SK-N-MC (cell line): ENCODE measurements at places on chromosomes 13 and 19.

GRCh38 chr19:15374796-15375440 is 4.7 kb downstream of the AKAP8 start:
- no peak for DNase-seq

DNA sequence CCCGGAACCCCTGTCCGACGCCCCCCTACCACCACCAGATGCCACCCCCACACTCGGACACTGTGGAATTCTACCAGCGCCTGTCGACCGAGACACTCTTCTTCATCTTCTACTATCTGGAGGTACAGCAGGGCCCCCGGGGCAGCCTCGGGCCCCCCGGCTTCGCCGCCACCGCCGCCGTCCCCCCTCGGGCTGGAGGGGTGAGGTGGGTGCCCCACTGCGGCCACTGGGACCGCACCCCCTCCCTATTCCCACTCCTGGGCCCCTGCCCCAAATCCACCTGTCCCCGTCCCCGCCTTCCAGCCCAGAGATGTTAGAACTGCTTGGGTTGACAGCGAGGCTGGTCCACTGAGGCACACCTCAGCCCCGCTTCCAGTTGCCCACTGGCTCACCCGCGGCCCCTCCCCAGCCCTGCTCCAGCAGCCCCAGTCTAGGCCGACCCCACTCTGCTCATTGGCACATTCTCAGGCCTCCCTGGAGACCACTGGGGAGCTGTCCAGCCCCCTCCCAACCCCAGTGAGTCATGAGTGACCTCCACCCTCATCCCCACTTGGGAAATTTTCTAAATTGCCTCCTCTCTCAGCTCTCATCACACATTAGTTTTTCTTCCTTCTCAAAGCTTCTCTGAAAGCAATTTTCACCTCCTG is 6.5 kb downstream of the LENG1 start:
- no peak for DNase-seq

DNA sequence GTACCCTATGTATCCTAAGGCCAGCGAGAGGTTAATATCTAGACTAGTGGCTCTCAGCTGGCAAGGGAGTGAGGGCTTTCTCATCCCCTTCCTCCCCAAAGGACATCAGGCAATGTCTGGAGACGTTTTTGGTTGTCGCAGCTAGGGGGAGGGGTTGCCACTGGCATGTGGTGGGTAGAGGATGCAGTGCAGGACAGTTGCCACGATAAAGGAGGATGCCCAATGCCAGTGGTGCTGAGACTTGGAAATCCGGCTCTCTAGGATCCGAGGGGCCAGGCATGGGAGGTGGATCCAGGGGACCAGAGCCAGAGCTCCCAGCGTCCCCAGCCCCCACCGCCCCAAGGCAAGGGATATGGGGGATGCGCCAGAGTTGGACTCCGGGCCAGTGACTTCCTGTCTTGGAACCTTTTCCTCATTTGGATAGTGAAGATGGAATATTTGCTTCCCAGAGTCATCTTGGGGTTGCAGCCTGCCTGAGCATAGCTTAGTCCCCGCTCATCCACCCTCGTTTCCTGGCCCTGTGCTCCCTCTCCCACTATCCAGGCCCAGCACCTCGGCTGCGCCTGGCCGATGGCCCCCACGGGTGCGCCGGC is 4.9 kb downstream of the SSC5D start:
- DNase-seq: no peak

- no peak for DNase-seq
These were observed 15.4 kb downstream of the RELB start for GRCh38 chr19:45016388-45017314.

- no peak for DNase-seq
These were observed 163.9 kb downstream of the TEX29 start for GRCh38 chr13:111484141-111484925.

DNA sequence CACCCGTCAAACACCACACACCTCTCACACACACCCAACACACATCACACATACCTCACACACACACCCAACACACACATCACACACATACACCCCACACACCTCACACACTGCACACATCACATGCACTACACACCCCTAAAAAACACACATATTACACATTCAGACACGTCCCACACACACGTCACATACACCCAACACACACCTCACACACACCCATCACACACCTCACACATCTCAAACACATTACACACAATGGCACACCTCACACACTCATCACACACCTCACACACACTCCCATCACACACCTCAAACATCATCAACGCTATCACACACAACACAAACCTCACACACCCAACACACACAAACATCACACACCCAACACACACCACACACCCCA is 133.1 kb downstream of the CRYL1 start:
- DNase-seq: no peak

DNA sequence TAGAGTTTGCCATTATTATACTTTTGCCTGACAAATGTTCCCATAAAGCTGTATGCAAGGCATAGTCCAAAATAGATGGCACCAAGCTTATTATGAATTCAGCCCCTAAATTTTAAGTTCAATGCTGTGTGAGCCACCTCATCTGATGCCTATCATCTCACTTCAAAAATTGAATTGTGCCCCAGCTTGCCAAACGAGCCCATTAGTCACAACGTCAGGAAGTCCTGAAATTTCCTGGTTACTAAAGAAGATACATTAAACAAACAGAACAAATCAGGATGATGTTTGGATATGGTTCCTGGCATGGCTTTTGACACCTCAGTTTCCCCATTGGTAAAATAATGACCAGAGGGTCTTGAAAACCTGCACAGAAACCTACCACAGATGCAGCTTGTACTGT is 147.5 kb upstream of the SOX21 start:
- DNase-seq: no peak

DNA sequence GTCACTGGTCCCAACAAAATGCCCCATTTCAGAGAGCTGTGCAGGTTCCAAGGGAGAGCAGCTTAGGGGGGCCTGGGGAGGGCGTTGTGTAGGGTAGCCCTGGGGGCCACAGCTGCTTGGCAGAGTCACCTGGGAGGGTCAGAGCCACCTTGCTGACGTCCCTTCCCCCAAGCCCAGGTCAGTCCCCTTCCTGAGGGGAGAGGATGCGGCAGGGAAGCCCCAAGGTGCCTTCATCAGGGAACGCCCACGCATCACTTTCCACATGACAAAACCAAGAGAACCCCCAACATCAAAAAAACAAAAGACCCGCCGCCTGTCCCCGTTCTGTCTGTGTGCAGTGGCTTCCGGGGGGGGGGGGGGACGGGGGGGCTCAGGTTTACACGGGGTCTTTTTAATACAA is 5.3 kb upstream of the UQCR11 start:
- no peak for DNase-seq

DNA sequence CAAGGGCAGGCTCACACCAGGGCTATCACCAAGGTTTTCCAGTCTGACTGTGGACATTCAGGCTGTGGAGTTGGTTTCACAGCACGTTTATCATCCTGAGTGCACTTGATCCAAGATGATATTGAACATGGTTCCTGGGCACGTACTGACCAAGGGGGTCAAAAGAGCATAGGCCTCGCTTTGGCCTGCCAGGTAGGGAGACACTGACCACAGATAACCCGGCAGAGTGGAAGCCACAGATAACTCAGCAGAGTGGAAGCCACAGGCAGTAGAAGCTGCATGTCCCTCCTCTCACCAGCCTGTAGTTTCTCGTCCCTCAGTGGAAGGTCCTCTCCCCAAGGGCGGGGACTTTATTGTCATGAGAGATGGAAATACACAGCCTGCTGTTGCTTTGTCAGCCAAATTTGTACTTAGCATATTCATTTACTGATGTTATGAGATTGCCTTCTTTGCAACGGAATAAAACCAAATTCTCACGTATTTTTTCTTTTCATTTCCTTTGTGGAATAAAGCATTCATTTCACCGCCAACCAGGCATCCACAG is 8.8 kb upstream of the KRTDAP start:
- DNase-seq: no peak

- no peak for DNase-seq
These were observed 13.5 kb upstream of the PLA2G4C start for GRCh38 chr19:48123907-48124651.

DNA sequence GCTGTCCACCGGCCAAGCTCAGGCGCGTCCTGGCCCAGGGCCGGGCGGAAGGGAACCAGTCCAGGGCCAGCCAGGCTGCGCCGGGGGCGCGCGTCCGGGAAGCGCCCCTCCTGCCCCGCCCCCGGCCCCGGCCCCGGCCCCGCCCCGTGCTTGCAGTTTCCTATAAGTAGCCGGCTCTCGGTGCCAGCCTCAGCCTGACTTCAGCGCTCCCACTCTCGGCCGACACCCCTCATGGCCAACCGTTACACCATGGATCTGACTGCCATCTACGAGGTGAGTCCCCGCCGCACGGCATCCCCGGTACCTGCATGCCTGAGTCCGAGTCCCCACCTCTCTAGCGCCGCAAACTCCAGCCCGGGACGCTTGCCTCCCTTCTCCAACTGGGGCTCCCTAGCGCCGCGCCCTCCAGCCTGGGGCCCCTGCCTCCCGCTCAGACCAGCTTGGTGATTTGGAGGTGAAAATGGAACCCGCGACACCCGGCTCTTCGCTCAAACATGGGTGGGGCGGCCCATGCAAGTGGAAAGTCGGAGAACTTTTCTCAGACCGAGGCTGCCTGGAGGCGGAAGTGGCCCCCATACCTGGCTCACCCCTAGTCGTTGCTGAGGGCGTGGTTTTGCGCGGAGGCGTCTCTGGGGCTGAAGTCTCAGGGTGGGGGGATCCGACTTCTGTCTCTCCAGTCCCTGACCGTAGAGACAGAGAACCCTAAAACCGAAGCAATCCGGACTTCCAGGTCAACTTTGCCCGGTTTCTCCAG is at the start of gene ZFP36:
ZFP36 (plus strand) TSS at position 192 of the 754 bp plus-strand sequence; CDS start at position 250, 58 bp downstream.
- no peak for DNase-seq

DNA sequence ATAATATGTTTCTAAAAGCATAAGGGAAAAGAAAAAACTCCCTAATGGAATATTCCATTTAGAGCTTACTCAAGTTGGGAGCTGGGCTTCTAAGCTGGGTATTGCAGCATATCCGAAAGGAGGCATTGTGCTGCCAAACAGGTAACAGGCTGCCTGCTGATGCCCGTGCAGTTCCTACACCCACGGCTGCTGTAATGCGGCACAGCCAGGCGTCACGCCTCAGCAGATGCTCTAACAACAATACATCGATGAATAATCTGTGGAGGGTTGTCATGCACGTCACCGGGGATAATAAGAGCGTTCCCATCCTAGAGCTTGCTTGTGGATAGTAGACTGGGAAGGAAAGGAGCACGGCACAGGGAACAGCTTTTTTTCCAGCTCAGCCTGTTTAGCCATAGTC is 1582.1 kb upstream of the SLC10A2 start:
- no peak for DNase-seq

DNA sequence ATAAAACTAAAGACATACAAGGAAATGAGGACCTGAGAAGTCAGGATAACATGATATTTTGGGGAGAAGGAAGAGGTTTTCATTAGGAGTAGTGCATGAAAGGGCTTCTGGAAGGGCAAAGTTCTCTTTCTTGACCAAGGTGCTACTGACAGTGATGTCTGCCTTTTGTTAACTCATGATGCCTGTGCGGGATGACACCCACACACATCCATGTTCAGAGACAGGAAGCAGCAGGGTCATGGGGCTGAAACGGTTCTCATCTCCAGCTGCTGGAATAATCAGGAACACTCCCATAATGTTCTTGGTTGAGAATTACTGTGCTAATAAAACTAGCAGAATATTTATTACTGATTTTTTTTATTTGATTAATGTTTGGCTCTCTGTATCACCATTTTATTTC is 29.1 kb downstream of the KCNC3 start:
- DNase-seq: no peak

DNA sequence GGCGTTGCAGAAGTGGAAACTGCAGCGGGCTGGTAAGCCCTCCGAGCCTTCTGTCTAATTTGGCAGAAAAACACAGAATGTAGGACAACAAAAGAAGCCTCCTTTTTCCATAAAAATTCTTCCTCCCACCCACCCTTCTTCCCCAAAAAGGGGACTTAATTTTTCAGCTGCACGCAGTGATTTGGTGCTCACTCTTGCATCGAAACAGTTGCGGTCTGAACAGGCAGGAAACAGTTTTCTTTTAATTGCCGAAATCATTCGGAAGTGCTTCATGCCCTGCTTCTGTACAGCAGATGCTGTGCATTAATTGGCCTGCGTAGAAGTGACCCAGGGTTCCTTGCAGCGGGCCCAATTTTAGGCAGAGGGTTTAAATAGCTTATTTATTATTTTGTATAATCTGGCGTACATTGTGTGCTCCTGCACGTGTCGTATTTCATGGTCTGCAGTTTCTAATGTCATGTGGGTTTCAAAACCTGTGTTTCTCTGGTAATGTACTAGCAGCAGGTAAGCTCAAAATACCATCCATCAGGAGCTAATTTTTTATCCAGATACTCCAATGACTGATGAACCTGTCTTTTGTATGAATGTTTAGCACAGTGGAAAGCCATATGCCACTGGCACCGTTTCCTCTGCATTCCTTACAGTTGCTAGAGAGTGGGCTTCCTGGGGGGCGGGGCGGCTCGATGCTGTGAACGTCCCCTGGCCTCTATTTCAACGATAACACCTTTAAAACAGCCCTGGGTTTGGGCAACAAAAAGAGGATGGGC is 66.6 kb downstream of the GGACT start:
- DNase-seq: no peak

GRCh38 chr13:103066781-103067345 is 646 bp upstream of the SLC10A2 start:
- DNase-seq: no peak

GRCh38 chr19:19539698-19540063 is 1.6 kb downstream of the CILP2 start:
- no peak for DNase-seq

DNA sequence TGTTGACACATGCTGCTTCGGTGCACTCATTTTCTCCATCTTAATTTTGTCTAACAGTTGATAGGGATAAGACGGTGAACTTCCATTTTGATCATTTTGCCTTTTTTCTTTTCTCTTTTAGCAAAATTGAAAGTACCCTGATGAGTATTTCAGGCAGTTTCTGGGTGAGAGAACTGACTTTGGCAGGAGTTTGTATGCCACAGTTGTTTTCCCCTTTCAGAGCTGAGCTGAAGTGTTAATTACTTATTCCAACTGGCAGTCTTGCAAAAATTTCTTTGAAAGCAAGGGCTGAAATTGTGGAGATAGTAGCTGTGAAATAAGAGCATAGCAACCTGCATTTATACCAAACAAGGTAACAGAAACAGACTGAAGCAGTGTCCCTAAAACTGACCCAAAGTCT is 180.2 kb downstream of the SLITRK5 start:
- DNase-seq: no peak

DNA sequence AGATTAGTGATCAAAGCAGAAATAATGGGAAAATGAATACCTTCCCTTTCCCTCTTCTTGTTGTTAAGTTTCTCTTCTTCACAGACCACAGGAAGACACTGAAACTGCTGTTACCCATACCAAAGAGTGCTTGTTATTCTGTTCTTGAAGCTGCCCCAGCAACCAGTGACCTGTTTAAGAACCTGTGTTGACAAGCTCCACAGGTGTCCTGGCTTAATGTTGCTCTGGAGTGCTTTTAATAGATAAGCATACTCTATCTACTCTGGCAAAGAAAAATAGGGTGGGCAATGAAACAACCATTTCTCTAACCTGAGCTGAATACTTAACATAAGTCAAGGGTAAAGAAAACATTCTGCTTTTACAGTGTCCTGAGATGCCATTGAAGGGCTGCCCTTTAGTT is 506.7 kb upstream of the GPC6 start:
- DNase-seq: no peak

DNA sequence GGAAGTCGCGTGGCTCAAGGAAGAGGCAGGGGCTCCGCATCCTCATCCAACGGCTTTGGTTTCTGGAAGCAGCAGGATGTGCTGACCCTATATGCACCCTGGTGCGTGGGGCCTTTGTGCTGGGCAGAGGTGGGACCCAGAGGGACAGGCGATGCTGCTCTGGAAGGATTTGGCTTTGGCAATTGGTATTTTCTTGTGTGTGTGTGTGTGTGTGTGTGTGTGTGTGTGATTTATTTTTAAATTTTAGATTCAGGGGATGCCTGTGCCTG is 321.9 kb upstream of the ZNF507 start:
- DNase-seq: no peak

- no peak for DNase-seq
These were observed 213.7 kb downstream of the SLITRK5 start for GRCh38 chr13:87884884-87885283.
